ENCODE measurements at places on chromosomes 5 and 9.
A peak's percentile ranks its signal among the peaks of the same experiment; 100 is the strongest.

- no peak for DNase-seq
- H3K27ac ChIP-seq, result no peak overlapping the region
- no peak overlapping the region for H3K4me3 ChIP-seq
- peaks cover 4% of the 10 kb centered on the region for H3K27me3 ChIP-seq
Observed at GRCh38 chr5:146993876-146994530, 115.4 kb upstream of the PPP2R2B start.

DNA sequence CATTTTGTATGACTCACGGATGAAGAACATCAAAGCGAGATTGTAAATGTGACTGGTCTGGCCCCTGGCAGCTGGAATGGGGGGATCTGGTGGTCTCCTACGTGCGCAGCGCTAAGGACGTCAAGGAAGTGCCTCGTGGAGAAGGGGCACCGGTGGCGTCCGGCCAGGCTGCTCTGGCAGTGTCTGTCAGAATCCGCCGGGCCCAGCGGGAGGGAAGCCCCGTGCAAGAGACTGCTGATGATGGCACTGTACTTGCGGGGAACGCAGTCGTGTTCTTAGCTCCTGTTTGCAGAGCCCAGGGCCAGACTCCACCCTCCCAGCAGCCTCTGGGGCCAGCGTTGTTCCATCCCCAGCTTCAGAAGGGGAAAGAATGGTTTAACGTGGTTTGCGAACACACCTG is 75.5 kb downstream of the COL5A1 start:
- H3K27me3 ChIP-seq, result peaks cover 4% of the 10 kb centered on the region

GRCh38 chr5:148085977-148086705 is 22.4 kb downstream of the SPINK5 start:
- no peaks in the 10 kb centered on the region for H3K36me3 ChIP-seq
- no peak overlapping the region for H3K4me3 ChIP-seq
- no peak overlapping the region for H3K27ac ChIP-seq
- H3K4me1 ChIP-seq, result no peaks in the 10 kb centered on the region
- no peak for DNase-seq

- DNase-seq, result no peak
- no peak overlapping the region for H3K27ac ChIP-seq
- H3K4me3 ChIP-seq, result no peak overlapping the region
- H3K4me1 ChIP-seq, result no peaks in the 10 kb centered on the region
- no peaks in the 10 kb centered on the region for H3K36me3 ChIP-seq
Observed at GRCh38 chr5:140083120-140083519, 30.8 kb upstream of the PURA start.

- no peaks in the 10 kb centered on the region for H3K36me3 ChIP-seq
- no peak overlapping the region for H3K4me3 ChIP-seq
- DNase-seq, result no peak
- no peaks in the 10 kb centered on the region for H3K4me1 ChIP-seq
- H3K27me3 ChIP-seq, result no peaks in the 10 kb centered on the region
- no peak overlapping the region for H3K27ac ChIP-seq
Observed at GRCh38 chr9:134602547-134603362, 38.8 kb upstream of the COL5A1 start.

DNA sequence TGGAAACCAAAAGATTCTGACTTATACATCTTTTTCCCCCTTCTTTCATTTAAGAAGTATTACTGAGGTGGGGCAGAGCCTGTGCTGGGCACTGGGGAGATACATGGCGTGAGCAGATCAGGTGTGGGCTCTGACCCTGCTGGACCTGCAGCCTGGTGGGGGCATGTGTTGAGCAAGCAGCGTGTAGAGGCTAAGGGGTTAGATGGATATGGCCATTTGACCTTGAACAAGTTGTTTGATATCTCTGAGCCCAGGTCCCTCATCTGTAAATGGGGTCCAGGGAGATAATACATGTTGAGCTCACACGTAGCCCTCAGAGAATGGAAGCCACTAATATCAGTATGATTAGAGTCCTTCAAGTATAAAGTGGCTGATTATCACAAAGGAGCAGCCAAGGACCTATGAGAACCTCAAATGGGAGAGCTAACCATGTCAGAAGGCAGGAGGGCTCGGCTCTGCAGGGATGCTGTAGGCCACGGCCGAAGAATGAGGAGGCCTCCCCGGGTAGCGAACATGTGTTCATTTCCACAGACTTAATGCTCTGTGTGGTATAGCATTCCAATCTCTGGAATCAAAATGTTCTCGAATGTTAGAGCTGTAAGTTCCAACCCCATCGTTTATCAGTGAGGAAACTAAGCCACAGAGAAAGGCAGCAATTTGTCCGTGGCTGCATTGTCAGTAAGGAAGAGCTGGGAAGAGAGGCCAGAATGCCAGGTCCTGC is 15.4 kb upstream of the ANGPTL2 start:
- H3K27me3 ChIP-seq, result no peaks in the 10 kb centered on the region
- no peaks in the 10 kb centered on the region for H3K4me1 ChIP-seq
- H3K4me3 ChIP-seq, result no peak overlapping the region
- no peak for DNase-seq
- H3K27ac ChIP-seq, result no peak overlapping the region

GRCh38 chr9:107213080-107213479 is 70.0 kb upstream of the RAD23B start:
- no peak for DNase-seq
- H3K27ac ChIP-seq, result no peak overlapping the region

DNA sequence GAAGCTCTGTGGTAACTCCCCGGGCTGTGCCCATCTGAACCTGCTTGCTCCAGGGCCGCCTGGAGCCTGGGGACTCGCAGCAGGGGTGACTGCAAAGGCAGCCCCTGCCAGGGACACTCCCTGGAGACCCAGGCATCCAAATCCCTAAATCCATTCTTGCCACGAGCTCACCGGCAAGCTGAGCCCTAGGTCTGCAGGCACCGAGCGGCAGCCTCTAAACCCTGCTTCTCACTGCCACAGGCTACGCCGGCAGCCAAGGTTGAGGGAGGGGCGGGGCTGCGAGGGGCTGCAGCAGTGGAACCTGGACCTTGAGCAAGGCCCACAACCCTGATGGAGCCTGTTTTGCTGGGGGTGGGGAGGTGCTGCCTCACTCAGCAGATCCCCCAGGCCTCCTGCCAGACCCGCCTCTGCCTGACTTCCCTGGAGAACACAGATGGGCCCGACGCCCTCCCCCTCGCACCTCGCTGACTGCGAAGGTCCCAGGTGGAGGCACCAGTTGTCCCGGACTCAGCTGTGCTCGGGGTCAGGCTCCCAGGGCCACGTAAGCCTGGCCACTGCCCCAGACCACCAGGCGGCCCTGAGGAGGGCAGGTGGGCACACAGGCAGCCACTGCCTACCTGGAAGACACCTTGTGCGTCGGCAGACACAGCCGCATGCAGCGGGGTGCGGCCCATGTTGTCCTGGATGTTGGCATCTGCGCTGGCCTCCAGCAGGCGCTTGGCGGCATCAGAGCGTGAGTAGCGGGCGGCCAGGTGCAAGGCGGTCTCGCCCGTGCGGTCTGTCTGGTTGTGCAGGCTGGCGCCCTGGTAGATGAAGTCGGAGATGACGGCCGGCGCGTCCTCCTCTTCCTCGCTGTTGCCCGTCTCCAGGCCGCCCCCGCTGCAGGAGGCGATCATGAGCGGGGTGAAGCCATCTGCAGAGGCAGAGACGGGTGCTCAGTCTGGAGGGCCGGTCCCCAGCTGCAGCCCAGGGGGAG is 17.4 kb upstream of the SEC16A start:
- no peak overlapping the region for H3K4me3 ChIP-seq
- no peak for DNase-seq
- no peaks in the 10 kb centered on the region for H3K4me1 ChIP-seq
- no peaks in the 10 kb centered on the region for H3K27me3 ChIP-seq

GRCh38 chr9:122261469-122261881 is 3.2 kb downstream of the RBM18 start:
- H3K36me3 ChIP-seq, result no peaks in the 10 kb centered on the region
- no peak overlapping the region for H3K4me3 ChIP-seq
- peaks cover 69% of the 10 kb centered on the region for H3K4me1 ChIP-seq
- no peaks in the 10 kb centered on the region for H3K27me3 ChIP-seq
- peak overlapping the region; percentile 76 for H3K27ac ChIP-seq
- no peak for DNase-seq

GRCh38 chr5:167412556-167412955 is 878.9 kb upstream of the WWC1 start:
- no peak for DNase-seq
- H3K4me1 ChIP-seq, result no peaks in the 10 kb centered on the region
- H3K27me3 ChIP-seq, result no peaks in the 10 kb centered on the region
- H3K36me3 ChIP-seq, result no peaks in the 10 kb centered on the region

GRCh38 chr9:124078641-124079040 is 67.1 kb downstream of the LHX2 start:
- peaks cover 13% of the 10 kb centered on the region for H3K27me3 ChIP-seq
- no peak overlapping the region for H3K4me3 ChIP-seq

DNA sequence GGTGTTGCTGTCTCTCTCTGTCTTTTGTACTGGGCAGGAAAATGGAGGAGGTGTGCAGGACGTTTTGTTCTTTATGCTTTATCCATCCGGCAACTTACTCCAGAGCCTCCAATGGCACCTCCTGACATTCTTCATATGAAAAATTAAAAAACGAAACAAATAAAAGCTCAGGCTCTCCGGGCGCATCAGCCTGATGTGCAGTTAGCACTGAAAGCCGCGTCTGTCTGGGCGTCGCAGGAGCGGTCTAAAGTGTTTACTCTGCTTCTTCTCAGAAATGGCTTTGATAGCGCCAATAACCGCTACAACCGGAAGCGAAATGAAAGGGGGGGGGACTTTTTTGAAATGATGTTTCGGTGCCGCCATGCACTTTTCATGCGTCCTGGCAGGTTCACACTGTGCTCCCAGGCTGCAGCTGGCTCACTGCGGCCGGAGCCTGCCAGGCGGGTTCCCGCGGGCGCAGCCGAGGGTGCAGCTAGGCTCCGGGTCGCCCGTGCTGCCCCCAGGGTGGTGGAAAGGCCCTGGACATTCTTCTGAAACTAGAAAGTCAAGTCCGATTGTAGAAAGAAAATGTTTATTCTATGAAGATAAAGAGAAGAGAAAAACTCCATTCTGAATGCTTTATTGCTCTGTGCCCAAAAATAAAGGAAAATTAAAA is 407.7 kb upstream of the IRX1 start:
- no peak overlapping the region for H3K27ac ChIP-seq
- H3K36me3 ChIP-seq, result no peaks in the 10 kb centered on the region
- DNase-seq, result no peak

GRCh38 chr9:110228321-110228720 is 20.4 kb upstream of the C9orf152 start:
- H3K27ac ChIP-seq, result no peak overlapping the region
- no peaks in the 10 kb centered on the region for H3K27me3 ChIP-seq
- H3K4me1 ChIP-seq, result no peaks in the 10 kb centered on the region
- no peaks in the 10 kb centered on the region for H3K36me3 ChIP-seq
- H3K4me3 ChIP-seq, result no peak overlapping the region

- peaks cover 17% of the 10 kb centered on the region for H3K4me1 ChIP-seq
- H3K27ac ChIP-seq, result peak overlapping the region; percentile 59
- H3K36me3 ChIP-seq, result no peaks in the 10 kb centered on the region
- no peak for DNase-seq
Observed at GRCh38 chr9:132879457-132880323, 992 bp downstream of the SPACA9 start.

- H3K36me3 ChIP-seq, result no peaks in the 10 kb centered on the region
- H3K4me1 ChIP-seq, result no peaks in the 10 kb centered on the region
- H3K27ac ChIP-seq, result no peak overlapping the region
Observed at GRCh38 chr5:123753937-123754891, 242.2 kb downstream of the CSNK1G3 start.

DNA sequence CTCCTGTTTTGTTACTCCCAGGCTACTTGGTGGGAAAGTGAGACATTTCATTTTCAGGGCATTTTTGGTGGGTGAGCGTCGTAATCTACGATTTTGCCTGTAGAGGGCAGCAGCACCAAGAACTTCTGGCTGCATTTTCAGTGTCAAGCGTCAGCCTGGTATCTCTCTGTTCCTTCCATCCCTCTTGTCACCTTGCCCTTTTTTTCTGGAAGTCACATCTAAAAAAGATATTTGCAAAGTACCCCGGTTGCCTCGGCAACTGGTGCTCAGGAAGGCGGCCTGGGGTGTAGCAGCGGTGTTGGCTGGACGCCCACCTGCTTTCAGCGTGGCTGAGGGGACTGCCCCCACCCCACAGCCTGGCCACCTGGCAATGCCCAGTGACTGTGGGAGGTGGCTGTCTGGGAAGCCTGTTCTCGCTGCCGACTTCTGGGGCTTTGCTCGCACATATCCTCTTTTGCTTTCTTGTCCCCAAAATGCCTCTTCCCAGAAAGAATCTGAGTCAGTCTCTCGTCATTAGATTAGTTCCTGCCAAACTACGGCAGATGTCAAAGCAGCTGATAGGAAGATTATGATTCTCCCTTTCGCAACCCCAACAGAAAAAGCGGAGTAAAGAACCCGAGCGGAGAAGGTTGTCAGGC is 84.5 kb downstream of the ACER2 start:
- no peak for DNase-seq
- H3K27me3 ChIP-seq, result peaks cover 9% of the 10 kb centered on the region
- no peak overlapping the region for H3K27ac ChIP-seq
- H3K4me3 ChIP-seq, result peak overlapping the region; percentile 44
- no peaks in the 10 kb centered on the region for H3K36me3 ChIP-seq

GRCh38 chr5:16727755-16728325 is 111.0 kb upstream of the RETREG1 start:
- H3K27ac ChIP-seq, result no peak overlapping the region
- H3K27me3 ChIP-seq, result peaks cover 10% of the 10 kb centered on the region
- no peak overlapping the region for H3K4me3 ChIP-seq
- DNase-seq, result no peak

- no peak for DNase-seq
- no peaks in the 10 kb centered on the region for H3K4me1 ChIP-seq
Observed at GRCh38 chr5:137273511-137273910, 225.6 kb downstream of the SPOCK1 start.

DNA sequence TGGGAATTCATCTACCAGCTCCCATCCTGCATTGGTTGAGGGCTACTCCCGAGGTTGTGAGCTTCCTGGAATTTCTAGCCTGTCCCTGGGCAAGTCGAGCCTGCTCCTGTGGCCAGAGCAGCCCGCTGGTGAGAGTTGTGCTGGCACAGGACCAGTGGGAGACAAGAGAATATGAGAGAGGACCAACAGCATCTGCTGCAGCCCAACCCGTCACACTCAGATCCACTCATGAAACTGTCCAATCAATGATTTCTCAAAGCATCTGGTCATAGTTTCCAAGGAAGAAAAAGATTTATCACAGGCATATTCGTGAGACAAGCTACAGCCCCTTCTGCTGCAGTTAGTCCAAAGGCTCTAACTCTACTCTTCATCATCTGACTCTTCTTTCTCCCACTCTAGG is 64.4 kb upstream of the RAI14 start:
- H3K36me3 ChIP-seq, result no peaks in the 10 kb centered on the region
- no peak overlapping the region for H3K4me3 ChIP-seq
- no peak for DNase-seq
- H3K27me3 ChIP-seq, result peaks cover 7% of the 10 kb centered on the region
- no peak overlapping the region for H3K27ac ChIP-seq
- H3K4me1 ChIP-seq, result no peaks in the 10 kb centered on the region

GRCh38 chr5:139386050-139386438 is 2.9 kb upstream of the SLC23A1 start:
- H3K4me3 ChIP-seq, result peak overlapping the region; percentile 85
- H3K36me3 ChIP-seq, result no peaks in the 10 kb centered on the region
- peaks cover 23% of the 10 kb centered on the region for H3K4me1 ChIP-seq

GRCh38 chr9:6133346-6134063 is 82.1 kb upstream of the IL33 start:
- no peak for DNase-seq
- H3K36me3 ChIP-seq, result no peaks in the 10 kb centered on the region
- H3K27me3 ChIP-seq, result peaks cover 16% of the 10 kb centered on the region
- H3K4me1 ChIP-seq, result no peaks in the 10 kb centered on the region

Data from naive thymus-derived CD8-positive, alpha-beta T cell (primary cell).